ENCODE measurements at places on chromosomes 3 and 15. TPM values are rescaled to one million over a fixed set of nuclear protein-coding genes. Genes with fewer than 3 reads are reported as not detected.
A peak's percentile ranks its signal among the peaks of the same experiment; 100 is the strongest.

- no peak for DNase-seq
These were observed 57.0 kb downstream of the SRGAP3 start for GRCh38 chr3:9192248-9193025.

- no peak for DNase-seq
These were observed 1.6 kb downstream of the FAM131A start for GRCh38 chr3:184339001-184339400.

DNA sequence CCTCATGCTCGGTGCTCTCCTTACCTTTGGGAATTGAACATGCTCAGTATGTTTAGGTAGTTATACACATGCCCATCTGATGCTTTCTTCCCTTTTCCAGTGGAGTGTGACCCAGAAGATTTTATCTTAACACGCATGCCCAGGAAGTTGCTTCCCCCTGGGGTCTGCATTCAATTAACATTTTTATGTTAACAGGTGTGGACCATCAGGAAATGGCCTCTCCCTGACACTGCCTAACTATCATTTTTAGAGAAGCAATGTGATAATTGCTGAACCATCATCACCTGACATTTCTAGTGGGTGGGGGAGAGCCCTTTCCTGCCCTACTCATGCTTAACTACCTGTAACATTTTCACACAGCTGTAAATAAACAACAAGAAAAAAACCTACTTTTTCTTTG is 55.1 kb upstream of the TGFBR2 start:
- no peak for DNase-seq

GRCh38 chr3:139123377-139124095 is 78.8 kb upstream of the PRR23C start:
- DNase-seq, result no peak

GRCh38 chr15:88701561-88702095 is 62.8 kb downstream of the ISG20 start:
- peak; percentile 42 for DNase-seq

DNA sequence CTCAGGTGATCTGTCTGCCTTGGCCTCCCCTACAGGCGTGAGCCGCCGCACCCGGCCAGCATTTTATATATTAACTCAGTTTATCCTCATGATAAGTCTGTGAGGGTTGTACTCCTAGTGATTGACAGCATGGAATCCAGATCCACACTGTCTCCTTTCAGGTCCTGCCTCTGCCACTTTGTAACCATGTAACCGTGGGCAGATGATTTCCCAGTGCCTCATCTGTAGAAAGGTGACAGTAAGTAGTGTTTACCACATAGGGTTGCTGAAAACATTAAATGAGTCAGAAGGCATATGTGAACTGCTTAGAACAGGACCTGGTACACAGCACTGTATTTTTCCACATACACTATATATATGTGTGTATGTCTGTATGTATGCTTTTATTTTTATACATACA is 2.4 kb downstream of the FYTTD1 start:
- no peak for DNase-seq

GRCh38 chr3:113166719-113167492 is 44.5 kb upstream of the BOC start:
- no peak for DNase-seq

DNA sequence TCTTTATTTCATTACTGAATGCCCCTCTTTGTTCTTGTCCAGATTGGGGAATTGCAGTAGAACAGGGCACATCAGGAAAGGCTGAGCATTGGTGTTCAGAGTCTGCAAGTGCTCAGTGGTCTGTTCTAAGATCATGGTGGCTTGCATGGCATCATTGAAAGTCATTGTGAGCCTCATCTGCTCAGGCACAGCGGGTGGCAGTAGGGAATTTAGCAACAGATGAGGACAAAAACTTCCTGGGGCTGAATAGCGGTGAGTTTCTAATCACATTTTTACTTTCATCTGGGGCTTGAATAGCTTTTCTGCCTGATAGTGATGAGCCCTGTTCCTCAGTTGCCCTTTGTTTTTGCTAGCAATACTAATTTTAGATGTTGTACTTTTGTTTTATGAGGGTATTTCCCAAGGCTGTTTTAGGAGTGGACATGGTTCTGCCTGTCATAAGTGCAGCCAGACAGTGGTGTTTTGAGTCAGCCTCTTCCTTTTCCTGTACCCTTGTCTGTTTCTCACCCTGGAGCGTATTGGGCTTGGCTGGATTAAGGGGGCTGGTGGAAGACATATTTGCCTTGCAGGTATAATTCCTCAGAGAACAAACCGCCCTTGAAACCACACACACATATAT is 127.2 kb upstream of the IL12A start:
- peak; percentile 66 for DNase-seq

GRCh38 chr15:63466378-63467192 is 37.8 kb upstream of the USP3 start:
- peak; percentile 85 for DNase-seq

DNA sequence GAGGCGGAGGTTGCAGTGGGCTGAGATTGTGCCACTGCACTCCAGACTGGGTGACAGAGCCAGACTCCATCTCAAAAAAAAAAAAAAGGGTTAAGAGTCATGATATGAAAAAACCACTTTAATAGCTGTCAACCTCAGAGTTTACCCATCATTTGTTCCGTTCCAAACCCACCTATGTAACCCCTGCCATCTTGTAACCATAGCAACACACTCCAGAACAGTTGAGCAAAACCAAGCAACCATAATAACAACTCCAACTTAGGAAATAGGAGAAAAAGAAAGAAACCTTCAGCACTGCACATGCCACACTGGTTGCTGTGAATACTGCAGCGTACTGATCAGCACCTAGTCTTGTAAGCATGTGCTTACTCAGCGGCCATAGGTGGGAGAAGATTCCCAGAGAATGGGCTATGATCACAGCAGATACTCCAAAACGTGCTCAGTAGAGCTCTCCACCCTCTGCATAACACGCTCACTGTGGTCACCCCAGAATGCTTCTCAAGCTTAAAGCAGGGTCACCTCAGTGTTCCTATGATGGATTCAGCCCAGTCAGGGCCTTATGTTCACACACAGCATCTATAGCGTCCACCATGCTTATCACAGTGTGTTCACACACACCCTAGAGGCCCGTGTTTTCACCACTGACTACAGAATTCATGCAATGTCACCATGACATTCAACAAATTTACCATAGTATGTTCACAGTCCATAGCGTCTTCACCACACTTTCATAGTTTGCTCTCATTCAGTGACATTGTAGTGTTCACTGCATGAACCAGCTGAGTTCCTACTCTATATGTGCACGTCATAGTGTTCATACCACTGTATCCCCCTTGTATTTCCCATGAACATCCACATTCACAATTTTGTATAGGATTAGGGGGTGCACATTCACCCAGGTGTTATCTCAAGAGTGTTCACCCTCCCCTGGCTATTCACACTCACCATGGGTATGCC is 6.5 kb upstream of the CILP start:
- no peak for DNase-seq

DNA sequence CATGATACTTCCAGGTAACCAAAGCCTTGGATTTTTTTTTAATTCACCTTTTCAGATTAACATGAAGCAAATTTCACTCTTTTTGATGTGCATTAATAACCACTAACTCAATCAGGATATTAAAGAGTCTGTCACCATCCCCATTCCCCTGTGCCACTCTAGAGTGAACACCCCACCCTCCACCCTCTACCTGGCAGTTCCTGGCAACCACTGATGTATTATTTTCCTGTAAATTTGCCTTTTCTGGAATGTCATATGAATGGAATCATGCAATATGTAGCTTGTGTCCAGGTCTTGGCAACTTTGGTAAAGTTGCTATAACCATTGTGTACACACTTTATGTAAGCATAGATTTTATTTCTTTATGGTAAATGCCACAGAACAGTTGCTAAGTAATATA is 627.6 kb downstream of the MCTP2 start:
- no peak for DNase-seq

GRCh38 chr3:47932421-47932820 is 83.8 kb downstream of the MAP4 start:
- DNase-seq, result no peak

GRCh38 chr3:191987831-191988350 is 526.9 kb downstream of the PYDC2 start:
- no peak for DNase-seq

- no peak for DNase-seq
These were observed 7.4 kb upstream of the CCDC54 start for GRCh38 chr3:107369791-107370190.

- DNase-seq, result no peak
These were observed 50.8 kb upstream of the GADL1 start for GRCh38 chr3:30945291-30945690.

DNA sequence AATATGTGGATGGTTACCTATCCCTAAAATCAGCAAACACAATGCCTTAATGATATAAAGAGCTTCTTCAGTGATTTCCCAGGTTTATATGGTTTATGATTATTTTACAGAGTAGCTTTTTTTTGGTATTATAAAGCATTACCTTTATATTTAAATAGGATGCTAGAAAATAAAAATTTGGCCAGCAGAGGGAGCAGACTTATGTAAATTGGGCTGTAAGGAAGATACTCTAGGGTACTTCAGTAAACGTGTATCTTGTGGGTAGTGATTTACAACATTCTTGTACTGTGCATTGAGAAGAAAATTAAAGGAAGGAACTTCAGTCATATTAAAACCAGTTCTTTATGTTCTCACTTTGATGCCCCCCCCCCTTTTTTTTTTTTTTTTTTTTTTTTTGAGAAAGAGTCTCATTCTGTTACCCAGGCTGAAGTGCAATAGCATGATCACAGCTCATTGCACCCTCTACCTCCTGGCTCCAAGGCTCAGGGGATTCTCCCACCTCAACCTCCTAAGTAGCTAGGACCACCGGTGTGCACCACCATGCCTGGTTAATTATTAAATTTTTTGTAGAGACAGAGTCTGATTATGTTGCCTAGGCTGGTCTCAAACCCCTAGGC is 167.9 kb downstream of the BBX start:
- peak; percentile 78 for DNase-seq

GRCh38 chr3:155070932-155071387 is 9.2 kb upstream of the MME start:
- DNase-seq, result peak; percentile 92

GRCh38 chr3:117298273-117298672 is 588.7 kb downstream of the TUSC7 start:
- no peak for DNase-seq

DNA sequence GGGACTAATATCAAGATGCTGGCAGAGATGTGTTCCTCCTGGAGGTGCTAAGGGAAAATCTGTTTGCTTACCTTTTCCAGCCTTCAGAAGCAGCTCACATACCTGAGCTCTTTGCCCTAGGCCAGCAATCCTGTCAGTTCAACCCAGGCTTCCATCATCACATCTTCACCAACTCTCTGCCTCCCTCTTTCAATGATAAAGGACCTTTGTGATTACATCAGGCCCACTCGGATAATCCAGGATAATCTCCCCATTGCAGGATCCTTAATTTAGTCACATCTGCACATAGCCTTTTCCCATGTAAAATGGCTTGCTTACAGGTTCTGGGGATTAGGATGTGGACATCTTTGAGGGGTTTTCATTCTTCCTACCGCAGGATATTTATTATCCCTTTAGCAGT is 58.3 kb downstream of the NSUN3 start:
- DNase-seq, result no peak

- no peak for DNase-seq
These were observed 18.9 kb upstream of the TIGIT start for GRCh38 chr3:114274929-114275328.

DNA sequence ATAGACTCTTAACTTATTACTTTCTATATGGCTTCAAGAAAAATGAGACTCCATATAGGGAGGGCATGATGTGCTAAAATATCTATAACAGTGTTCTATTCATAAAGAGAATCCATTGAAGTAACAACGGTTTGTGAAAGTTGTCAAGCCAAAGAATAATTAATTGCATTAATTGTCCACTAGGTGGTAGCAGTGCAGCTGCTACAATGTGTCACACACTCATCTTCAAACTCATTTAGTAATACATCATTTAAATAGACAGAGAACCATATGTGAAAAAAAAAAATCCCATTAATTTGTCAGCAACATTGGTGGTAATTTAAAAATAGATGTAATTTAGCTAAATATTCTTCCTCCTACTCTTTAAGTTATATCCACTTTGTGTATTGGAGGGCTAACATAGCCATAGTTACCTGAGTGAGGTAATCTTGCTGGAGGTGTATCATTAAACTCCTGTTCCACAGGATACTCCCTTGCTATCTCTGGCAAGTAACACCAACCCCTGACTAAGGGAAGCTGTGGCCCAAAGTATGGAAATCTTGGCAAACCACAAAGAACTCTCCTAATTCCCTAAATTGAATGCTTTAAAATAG is 3.7 kb upstream of the CPA3 start:
- peak; percentile 73 for DNase-seq

RABL3 gene
- total RNA-seq, result 19.9 TPM

FBXO40 gene
- not detected for total RNA-seq

AGBL1 gene
- total RNA-seq, result not detected

OR5K2 gene
- total RNA-seq, result not detected

GUCA1C gene
- total RNA-seq, result not detected

FES gene
- 110 TPM for total RNA-seq

PPM1L gene
- 1.0 TPM for total RNA-seq

MTFMT gene
- 34.8 TPM for total RNA-seq

SUCNR1 gene
- not detected for total RNA-seq
